ENCODE measurements at places on chromosomes 4 and X.

GRCh38 chr4:93169966-93170365 lies 658.6 kb upstream of the ATOH1 start:
- DNase-seq = no peak

DNA sequence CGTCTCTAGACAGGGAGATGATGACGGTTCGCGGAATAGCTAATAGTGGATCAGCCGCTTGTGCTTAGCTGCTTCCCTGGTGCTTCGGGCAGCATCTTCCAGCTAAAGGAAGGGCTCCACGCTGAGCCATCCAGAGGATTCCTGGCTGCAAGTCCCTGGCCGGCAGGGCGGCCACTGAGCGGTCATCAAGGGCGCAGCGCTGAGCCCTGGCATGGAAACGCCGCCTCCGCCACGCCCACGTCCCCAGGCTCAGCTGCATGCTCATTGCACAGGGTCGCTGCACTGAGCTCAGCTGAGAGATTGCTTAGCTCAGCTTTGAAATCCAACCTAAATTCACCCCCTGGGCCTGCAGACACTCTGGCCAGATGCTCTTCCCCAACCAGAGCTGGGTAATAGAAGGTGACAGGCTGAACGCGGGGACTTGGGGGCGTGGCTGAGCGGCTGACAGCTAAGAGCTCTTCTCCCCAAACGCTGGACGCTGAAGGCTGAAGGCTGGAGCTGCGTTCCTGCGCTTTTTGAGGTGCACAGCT lies 118.2 kb upstream of the KIT start:
- peak; percentile 7 for DNase-seq

DNA sequence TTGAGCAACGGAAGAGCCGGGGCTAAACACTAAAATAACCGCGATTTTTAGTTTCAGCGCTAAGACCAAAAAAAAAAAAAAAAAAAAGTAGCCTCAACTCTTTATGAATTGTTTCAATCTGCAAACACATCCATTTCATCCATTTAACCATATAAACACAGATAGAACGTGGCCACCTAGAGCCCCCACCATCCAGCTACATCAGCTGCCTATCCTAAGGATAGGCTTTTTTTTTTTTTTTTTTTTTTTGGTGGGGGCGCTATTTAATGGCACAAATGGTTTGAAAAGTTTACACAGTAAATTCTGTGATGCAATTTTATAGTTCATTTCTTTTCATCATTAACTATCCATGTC lies 492 bp upstream of the HDAC8 start:
- no peak for DNase-seq

DNA sequence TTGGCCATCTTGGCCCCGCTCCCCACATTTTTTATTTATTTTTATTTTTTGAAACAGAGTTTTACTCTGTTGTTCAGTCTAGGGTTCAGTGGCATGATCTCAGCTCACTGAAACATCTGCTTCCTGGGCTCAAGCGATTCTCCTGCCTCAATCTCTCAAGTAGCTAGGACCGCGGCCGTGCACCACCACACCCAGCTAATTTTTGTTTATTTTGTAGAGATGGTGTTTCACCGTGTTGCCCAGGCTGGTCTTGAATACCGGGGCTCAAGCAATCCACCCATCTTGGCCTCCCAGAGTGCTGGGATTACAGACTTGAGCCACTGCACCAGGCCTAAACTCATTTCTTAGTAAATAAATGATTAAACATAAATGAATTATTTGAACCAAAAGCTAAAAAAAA lies 322.0 kb upstream of the LCORL start:
- DNase-seq = no peak

DNA sequence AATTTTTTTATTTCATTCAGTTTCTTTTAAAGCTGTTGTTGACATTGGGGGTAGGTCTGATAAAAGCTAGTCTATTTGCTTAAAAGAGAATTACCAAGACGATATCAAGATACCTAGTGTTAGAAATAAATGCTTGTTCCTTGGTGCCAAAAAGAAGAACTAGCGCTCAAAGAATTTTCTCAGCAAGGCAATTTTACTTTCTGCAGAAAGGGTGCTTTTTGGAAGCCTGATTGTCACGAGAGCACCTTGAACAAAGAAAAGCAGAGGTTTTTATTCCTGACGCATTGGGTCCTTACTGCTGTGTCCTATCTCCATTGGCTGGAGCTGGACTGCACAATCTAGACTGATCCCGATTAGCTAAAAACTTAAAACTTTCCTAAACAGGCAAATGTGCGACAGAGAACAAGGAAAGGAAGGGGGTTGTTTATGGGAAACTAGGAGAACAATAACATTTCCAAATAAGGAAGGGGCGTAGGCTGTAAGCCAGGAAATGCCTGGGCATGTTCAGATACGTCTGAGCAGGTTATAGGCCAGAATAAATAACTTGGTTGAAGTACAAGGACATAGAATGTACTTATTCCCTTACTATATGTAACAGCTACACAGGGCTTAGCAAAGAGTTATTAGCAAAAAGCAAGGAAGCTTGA lies 50.3 kb upstream of the STPG2 start:
- no peak for DNase-seq

- DNase-seq = no peak
Observed at GRCh38 chr4:38281371-38282071, 321.3 kb downstream of the PTTG2 start.

- no peak for DNase-seq
Observed at GRCh38 chrX:19585332-19586082, 70.2 kb upstream of the MAP3K15 start.

- no peak for DNase-seq
Observed at GRCh38 chr4:113394730-113395530, 345.5 kb downstream of the ANK2 start.

DNA sequence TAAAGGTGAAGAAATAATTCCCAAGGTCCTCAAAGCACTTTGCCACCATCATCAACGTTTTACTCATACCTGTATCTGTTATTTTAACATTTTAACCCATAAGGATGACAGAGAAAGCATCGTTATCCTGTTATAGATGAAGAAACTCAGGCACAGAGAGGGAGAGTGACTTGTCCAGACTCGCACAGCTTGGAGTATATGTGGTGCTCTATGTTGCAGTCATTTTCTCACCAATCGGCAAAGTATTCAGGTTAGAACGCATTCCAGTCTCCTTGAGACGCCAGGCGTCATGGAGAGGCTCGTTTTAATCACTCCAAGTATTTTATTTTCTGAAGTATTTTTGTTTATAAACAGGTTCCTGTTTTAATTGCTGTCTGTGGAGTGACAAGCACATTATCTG lies 73.5 kb downstream of the IRF2 start:
- no peak for DNase-seq

GRCh38 chrX:29841750-29842149 lies 373.6 kb upstream of the MAGEB2 start:
- DNase-seq = no peak

DNA sequence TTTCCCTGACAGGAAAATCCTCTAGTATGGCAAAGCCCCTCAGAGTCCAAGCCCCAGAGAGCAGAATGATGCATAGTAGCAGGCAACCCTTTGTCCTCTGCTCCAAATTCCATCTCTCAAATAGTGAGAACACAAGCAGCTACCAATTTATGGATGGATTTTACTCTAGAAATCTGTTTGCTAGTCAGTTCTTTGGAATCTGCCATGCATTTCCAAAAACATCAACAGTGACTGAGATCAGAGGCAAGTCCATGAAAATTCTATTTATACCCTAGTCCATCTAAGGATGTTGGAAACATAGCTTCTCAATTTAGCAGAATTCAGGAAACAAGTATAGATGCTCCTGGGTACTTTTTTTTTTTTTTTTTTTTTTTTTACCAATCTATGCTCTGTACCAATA lies 10.0 kb upstream of the CC2D2A start:
- DNase-seq = no peak

DNA sequence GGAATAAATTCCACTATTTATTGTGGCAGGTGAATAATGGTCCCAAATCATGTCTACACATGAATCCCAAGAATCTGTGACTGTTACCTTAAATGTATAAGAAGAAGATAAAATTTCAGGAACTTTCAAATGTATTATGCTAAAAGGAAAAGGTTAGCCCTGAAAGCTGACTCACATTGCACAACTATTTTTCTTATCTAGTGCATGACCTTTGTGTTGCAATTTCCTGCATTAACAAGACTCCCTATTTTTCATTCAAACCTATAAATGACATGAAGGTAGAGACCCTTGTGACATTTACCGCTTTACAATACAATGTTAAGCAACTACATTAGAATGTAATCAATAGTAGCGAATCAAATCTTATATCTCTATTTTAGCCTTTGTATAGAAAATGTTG lies 36.7 kb downstream of the UBQLN2 start:
- no peak for DNase-seq

- DNase-seq = no peak
Observed at GRCh38 chrX:124931241-124931640, 388.4 kb upstream of the TEX13C start.

- DNase-seq = no peak
Observed at GRCh38 chr4:130147641-130148040, 1051.7 kb downstream of the C4orf33 start.

DNA sequence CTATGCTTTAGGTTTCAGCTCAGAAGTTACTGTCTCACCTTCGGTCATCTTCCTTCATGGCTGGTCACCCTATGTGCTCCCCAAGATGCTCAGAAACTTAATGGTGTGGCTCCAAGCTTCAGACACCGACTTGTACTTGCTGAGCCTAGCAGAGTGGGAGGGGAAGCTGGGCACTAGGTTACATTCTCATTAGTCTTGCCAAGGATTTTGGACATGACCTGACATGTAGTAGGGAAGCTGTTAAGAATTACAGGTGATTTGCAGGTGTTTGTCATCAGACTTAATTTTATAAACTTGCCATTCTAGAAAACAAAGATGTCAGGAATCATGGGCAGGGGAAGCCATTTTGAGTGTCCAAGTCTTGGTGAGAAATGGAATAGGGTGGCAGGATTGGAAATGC lies 72.4 kb downstream of the CCNG2 start:
- DNase-seq = no peak

DNA sequence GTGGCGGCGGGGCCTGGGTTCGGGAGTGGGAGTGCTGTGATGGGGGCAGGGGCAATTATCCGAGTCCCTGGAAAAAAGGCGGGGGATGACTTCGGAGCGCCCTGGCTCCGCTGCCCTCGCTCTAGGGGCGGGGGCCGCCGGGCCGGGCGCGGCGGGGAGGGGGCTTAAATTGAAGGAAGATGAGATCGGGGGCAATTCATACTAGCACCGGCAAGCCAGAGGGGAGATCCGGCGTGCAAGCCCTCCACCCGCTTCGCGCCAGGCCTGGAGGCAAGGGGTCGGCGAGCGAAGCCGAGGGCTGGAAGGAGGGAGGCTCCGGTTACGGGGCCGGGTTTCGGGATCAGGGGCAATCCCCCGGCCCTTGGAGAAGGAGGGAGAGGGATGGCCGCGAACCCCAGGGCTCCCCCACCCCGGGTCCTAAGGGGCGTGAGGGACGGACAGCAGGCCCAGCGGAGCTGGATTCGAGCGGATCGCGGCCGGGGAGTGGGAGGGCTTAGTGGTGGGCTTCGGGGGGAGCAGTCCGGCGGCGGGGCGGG lies 1.2 kb downstream of the BCORL1 start:
- no peak for DNase-seq

DNA sequence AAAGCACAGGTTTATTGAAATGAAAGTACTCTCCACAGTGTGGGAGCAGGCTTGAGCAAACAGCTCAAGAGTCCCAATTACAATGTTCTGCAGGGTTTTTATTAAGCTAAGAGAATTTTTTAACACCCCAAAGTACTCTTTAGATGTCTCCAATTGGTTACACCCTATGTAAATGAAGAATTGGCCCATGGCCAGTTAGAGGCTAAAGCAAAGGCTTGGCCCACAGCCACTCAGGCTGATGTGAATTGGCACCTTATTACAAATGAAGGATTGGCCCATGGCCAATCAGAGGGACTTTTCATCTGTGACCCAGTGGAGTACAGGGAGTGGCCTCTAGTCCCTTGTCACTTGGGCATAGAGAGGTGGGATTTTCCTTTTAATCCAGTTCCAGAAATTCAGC lies 30.1 kb upstream of the IQCM start:
- DNase-seq = no peak

DNA sequence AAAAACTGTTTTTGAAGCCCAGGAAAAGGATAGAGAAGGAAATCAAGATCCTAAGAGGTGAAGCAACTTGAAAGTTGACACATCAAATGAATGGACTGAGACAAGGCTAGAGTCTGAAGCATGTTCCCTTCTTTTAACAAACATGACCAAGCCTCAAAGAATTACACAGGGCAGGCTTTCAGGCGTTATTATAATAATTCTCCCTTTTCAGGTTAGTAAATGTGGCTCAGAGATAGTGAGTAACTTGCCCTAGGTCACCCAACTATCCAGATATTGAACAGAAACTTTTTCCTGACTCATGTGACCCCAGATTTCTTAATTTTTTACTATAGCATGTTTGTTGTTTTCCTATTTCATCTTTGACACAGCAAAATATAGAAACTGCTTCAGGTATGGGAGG lies 91.7 kb downstream of the PPP1R2C start:
- no peak for DNase-seq

DNA sequence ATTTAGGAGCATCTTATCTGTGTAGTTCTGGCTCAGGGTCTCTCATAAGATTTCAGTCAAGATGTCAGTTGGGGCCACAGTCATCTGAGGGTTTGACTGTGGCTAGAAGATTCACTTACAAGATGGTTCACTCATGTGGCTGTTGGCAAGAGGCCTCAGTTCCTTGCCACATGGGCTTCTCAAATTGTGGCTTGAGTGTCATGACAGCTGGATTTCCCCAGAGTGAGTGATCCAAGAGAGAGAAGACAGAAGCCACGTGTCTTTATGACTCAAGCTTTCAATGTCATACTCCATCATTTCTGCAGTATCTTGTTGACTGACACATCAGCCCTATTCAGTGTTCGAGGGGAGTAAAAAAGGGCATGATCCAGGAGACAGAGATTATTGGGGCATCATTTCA lies 131.3 kb upstream of the AP1S2 start:
- DNase-seq = no peak

DNA sequence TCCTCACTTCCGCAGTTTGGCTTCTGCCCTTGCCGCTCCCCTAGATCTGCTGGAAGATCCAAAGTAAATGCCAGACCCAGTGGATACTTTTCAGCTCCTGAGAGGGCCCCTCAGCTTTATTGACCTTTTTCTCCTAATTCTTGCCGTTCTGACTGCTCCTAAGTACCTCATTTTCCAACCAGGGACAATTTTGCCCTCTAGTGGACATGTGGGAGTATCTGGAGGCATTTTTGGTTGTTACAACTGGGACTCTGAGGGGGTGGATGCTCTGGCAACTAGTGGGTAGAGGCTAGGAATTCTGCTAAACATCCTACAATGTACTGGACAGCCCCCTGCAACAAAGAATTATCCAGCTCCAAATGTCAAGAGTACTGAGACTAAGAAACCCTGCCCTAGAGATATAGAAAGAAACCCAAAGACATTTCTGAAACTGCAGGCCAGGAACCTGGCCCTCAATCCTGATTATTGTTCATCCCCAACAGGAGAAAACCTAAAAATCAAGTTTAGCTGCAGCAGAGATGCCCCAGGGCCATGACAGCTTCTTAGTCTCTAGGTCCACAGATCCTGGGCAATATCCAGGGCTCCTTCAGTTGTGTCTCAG lies 3.4 kb downstream of the TEX13B start:
- DNase-seq = no peak

GRCh38 chr4:140297221-140297570 lies 76.2 kb upstream of the SCOC start:
- DNase-seq = peak; percentile 13
